Endothelial cell (in vitro differentiated cells): ENCODE measurements at places on chromosomes 2 and 18.

DNA sequence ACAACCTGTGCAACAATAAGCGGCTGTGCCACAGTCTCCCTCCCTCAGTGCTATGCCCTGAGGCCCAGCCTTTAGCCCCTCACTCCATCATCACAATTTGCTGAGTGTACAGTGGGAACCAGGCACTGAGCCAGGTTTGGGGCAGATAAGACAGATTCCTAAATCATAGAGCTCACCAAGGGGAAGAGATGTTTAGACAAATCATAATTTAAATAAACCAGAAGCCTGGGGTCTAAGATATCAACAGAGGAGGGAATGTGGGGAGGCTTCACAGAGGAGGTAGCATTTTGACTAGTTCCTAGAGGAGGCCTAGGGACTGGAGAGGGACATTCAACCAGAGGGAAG lies 139.3 kb upstream of the EPAS1 start:
- H3K27me3 ChIP-seq = peaks cover 9% of the 10 kb centered on the region
- H3K36me3 ChIP-seq = peaks cover 22% of the 10 kb centered on the region
- DNase-seq = no peak
- H3K4me3 ChIP-seq = no peak overlapping the region

DNA sequence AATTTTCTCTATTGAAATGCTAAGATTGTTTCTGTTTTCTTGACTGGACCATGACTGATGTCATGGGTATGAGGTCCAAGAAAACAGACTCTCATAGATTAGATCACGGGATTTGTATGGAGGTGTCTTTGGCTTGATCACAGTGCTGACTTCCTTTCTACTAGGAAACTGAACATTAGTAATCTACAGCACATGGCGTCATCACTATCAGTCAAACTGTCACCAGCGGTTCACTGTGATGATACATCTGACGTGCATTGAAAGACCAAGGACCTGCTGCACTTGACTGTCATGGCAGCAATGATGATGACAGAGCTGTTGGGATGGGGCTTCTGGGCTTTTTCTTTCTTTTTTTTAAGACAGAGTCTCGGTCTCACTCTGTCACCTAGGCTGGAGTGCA lies 28.2 kb upstream of the IMPA2 start:
- peaks cover 5% of the 10 kb centered on the region for H3K36me3 ChIP-seq
- no peak overlapping the region for H3K27ac ChIP-seq
- H3K27me3 ChIP-seq = peaks cover 1% of the 10 kb centered on the region
- no peak for DNase-seq

GRCh38 chr2:6986301-6986911 lies 69.2 kb downstream of the RNF144A start:
- H3K4me1 ChIP-seq = peaks cover 55% of the 10 kb centered on the region
- peaks cover 32% of the 10 kb centered on the region for H3K36me3 ChIP-seq
- H3K27ac ChIP-seq = peak overlapping the region; percentile 97
- H3K4me3 ChIP-seq = no peak overlapping the region

DNA sequence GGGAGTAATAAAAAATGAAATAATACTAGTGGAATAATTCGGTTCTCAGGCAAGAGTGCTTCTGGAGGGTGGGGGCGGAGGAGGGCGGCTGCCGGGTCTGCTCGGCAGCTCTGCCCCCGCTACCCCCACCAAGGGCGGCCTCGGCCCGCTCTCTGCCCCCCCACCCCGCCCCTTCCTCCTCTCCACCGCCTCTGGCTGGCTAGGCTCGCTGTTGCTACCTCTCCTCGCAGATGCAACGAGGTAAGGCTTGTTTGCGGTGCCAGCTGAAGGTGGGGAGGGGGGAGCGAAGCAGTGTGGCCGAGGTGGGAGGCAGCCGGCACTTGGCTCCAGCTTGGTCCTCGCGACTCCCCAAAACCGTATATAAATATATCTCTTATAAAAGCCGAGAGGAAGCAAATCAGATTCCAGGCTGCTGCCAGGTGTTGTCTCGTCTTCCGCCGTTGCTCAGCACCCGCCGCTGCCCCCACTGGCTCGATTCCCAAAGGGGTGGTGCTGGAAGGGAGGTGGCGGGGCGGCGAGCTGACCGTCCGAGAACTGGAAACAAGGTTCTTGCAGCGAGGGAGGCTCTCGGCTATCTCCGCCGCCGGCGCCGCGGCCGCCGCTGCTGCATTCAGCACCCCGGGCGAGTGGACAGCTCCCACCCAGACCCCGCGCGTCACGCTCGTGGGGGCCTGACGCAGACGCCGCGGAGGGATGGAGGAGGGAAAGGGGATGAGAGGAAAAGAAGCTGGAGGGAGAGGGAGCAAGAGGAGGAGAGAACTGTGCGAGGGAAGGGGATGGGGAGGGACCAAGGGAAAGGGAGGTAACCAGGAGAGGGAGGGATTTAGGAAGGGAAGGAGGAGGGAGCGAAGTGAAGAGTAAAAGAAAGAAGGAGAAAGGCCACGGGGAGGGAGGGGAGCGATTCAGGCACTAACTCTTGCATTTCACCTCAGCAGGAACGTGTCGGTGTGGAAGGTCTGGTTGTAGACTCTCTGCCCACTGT lies at the start of gene MARCHF4:
TSS of gene MARCHF4 (minus strand) at position 763 of the 982 bp plus-strand sequence. CDS start 2,223 bp downstream, outside the sequence.
- DNase-seq = peak; percentile 92
- peaks cover 15% of the 10 kb centered on the region for H3K27me3 ChIP-seq
- H3K36me3 ChIP-seq = peaks cover 3% of the 10 kb centered on the region
- H3K27ac ChIP-seq = peak within 1 kb of the TSS; percentile 8

- H3K27me3 ChIP-seq = no peaks in the 10 kb centered on the region
- no peak for DNase-seq
- no peak overlapping the region for H3K4me3 ChIP-seq
Measured at GRCh38 chr2:140154706-140155105, 1374.5 kb upstream of the NXPH2 start.

- DNase-seq = no peak
- H3K4me1 ChIP-seq = peaks cover 6% of the 10 kb centered on the region
- H3K27ac ChIP-seq = no peak overlapping the region
- no peak overlapping the region for H3K4me3 ChIP-seq
- H3K36me3 ChIP-seq = peaks cover 2% of the 10 kb centered on the region
Measured at GRCh38 chr2:26122630-26123029, 50.3 kb upstream of the GAREM2 start.

DNA sequence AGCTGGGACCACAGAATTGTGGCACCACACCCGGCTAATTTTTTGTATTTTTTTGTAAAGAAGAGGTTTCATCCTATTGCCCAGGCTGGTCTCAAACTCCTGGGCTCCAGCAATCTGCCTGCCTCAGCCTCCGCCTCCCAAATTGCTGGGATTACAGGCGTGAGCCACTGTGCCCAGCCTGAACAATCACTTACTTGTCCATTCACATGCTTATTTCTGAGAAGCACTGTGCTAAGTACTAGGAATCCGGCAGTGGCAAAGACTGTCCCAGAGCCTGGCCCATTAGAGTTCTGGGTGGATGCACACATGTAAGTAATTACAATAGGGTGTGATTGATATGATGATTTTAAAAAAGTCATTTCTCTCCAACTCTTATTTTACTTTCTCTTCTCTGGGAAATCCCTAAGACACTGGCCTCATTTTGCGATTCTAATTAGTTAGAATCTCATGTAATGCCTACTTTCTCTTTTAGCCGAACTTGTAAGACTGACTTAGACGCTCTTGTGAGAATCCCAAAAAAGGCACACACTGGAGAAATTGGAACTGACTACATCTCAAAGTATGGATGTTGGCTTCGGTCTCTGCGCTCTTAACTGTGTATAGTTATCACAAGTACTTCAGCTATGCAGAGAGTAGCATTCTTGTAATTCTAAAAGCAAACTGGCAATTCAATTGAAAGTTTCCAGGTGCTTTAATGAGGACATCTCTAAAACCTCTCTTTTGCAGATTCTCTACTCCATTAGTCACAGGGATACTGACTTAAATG lies 567.7 kb downstream of the DCC start:
- H3K4me3 ChIP-seq = no peak overlapping the region
- H3K4me1 ChIP-seq = no peaks in the 10 kb centered on the region
- no peak overlapping the region for H3K27ac ChIP-seq

DNA sequence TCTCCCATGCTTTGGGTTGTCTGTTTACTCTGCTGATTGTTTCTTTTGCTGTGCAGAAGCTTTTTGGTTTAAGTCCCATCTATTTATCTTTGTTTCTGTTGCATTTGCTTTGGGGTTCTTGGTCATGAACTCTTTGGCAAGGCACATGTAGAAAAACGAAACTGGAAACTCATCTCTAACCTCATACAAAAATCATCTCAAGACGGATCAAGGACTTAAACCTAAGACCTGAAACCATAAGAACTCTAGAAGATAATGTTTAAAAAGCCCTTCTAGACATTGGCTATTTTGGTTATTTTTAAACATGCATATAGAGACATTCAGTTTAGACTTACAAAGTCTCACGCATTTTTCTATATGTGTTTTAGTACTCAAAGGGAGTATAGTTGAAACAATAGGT lies 1164.3 kb upstream of the GYPC start:
- DNase-seq = no peak
- no peaks in the 10 kb centered on the region for H3K4me1 ChIP-seq
- no peak overlapping the region for H3K27ac ChIP-seq
- H3K4me3 ChIP-seq = no peak overlapping the region
- H3K36me3 ChIP-seq = no peaks in the 10 kb centered on the region

DNA sequence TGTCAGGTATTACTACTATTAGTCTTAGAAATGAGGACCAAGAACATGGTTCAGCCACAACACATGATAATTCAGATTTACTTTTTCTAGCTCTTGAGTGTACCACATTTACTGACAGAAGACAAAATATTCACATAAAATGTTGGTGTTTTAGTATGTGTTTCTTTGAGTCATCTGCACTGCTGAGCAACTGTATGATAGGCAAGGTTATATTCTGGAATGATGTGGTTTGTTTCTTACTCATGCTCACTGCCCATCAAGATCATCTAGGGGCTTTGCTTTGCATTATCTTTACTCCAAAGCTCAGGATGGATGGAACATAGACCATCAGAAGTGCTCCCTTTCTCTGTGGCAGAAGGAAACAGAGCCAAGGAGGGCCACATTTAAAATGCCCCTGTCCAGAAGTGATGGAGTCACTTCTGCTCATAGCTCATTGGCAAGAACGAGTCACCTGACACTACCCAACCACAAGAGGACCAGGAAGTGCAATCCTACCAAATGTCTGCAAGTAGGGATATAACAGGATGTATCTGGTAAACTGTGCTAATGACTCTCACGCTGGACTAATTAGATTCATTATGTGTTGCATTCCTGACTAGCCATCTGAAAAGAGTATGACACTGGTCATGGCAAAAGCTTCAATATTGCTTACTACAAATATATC lies 81.5 kb downstream of the DIS3L2 start:
- no peak overlapping the region for H3K27ac ChIP-seq
- peaks cover 3% of the 10 kb centered on the region for H3K27me3 ChIP-seq
- peaks cover 15% of the 10 kb centered on the region for H3K4me1 ChIP-seq
- peaks cover 11% of the 10 kb centered on the region for H3K36me3 ChIP-seq

DNA sequence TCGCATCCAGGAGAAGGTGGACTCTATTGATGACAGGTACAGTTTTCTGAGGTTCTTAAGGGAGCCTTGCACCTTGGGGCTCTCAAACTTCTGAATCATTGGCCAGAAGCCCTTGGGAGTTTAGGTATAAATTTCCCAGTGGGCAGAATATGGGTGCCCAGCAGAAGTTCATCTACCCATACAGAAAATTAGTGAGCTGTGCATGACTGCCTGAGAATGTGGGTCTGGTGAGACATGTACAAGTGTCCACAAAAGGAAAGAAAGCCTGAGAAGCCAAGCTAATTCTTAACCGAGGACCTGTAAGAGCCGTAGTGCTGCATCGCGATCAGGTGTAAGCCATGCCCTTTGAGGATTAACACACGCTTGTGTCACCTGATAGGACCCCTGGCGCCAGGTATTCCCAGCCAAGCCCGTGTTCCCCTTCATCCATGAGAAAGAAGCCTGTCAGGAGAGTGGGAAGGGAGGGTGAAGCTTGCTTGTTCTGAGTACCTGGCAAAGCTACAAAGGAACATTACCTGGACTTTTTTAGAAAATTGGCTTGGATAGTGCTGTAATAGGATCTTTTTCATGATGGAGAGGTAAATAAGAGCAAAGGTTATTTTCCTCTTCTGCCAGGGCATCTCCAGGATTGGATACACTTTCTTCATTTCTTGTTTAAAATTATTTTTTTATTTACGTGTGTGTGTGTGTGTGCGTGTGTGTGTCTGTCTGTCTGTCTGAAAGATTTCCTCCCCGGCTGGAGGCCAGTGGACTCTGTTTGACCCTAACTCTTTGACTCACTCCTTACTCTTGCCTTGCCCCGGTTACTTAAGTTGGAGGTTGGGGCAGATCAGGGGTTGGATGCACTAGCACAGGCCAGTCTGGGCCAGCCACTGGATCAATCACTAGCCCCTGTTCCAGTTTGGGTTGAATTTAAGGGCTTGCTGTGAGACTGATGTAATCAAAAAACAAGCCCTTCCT lies 90.4 kb upstream of the EML6 start:
- H3K4me3 ChIP-seq = peak overlapping the region; percentile 73
- peak overlapping the region; percentile 79 for H3K27ac ChIP-seq
- peaks cover 57% of the 10 kb centered on the region for H3K27me3 ChIP-seq
- DNase-seq = no peak
- peaks cover 57% of the 10 kb centered on the region for H3K4me1 ChIP-seq

- H3K27me3 ChIP-seq = peaks cover 4% of the 10 kb centered on the region
- H3K27ac ChIP-seq = no peak overlapping the region
- H3K4me1 ChIP-seq = no peaks in the 10 kb centered on the region
- DNase-seq = no peak
- H3K4me3 ChIP-seq = no peak overlapping the region
- peaks cover 23% of the 10 kb centered on the region for H3K36me3 ChIP-seq
Measured at GRCh38 chr2:239167011-239167673, 233.7 kb downstream of the HDAC4 start.

DNA sequence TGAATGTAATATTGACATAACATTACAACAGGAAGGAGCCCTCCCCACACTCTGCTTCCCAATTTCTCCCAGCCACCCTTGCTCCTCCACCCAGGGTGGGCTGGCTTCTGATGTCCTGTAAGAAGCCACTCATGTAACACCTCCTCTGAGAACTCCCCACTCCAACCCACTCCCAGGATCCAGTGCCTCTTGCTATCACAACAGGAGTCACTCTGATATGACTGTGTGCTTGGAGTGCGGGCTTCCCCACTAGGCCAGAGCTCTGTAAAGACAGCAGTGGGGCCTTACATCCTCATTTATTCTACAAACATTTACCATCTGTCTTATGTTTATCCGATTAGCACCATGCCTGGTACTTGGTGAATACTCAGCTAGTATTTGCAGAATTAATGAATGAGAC lies 65.1 kb downstream of the PTGR3 start:
- no peak overlapping the region for H3K4me3 ChIP-seq
- H3K4me1 ChIP-seq = no peaks in the 10 kb centered on the region
- peaks cover 2% of the 10 kb centered on the region for H3K27me3 ChIP-seq
- H3K36me3 ChIP-seq = no peaks in the 10 kb centered on the region
- no peak overlapping the region for H3K27ac ChIP-seq

DNA sequence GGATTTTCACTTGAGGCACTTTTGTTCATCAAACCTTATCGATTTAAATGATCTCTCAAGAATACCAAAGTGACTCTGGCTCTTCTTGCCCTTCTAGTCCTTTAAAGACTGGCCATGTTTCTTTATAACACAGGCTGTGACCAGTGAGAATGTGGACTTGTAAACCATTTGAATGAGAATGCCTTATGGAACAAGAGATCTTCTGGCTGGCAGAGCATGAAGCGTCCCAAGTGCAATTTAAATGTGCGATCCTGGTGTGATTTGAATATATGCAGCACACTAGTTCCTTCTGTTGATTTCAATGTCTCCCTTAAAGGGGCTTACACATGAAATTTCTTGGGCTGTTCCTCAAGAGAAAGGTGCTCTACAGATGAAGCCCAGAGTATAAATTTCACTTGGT lies 262.4 kb upstream of the CCDC68 start:
- peaks cover 5% of the 10 kb centered on the region for H3K4me1 ChIP-seq
- no peak for DNase-seq
- H3K27me3 ChIP-seq = peaks cover 1% of the 10 kb centered on the region
- no peak overlapping the region for H3K4me3 ChIP-seq
- H3K36me3 ChIP-seq = peaks cover 4% of the 10 kb centered on the region
